ENCODE measurements at places on chromosomes 6 and 20.

- no peak for DNase-seq
Observed at GRCh38 chr6:13914351-13914750, 10.4 kb upstream of the RNF182 start.

DNA sequence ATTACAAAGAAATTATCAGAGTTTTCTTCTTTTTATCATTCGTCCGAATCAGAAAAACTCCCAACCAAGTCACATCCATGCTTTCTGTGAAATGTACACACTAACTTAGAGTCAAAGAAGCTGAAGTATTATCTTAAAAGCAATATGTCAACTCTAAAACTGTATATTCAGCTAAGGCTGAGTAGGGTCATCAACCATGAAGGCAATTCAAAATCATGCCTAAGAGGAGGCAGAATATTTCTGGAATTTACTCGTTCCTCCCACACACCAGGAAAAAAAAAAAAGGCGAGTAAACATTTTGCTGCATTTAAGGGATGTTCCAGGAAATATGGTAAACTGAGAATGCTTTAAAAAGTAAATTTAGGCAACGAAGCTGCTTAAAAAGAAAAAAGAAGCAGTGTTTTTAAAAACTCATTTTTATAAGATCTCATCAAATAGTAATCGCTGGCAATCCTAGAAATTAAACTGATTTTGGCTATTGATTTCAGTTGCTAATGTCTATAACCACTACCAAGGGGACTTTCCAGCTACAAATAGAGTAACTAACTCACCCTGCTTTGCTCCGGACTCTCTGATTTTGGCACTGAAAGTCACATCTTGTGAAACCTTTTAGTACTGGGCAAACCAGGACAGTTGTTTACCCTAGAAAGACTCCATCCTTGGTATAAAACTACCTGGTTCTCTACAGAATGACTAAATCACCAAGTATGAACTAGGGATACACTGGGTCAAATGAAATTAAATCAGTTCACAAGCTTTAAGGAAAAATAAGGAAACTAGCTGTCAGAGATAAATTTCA lies 82.8 kb downstream of the MBOAT1 start:
- DNase-seq: no peak

DNA sequence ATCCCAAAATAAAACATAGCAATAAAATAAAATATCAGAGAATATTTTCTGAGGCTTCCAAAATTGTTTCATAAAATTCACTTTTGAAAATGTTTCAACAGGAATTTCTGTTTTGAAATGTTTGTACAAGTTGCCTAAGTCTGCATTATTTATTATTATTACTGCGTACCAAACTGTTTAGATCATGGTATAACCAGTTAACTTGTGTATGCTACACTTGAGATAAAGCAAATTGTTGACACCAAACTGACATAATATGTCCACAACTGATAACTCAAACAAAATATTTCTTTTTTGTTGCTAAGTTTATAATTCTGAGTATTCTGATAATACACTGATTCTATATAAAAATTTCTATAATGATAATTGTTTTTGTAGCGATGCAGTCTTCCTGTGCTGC lies 531.8 kb upstream of the EYS start:
- no peak for DNase-seq

DNA sequence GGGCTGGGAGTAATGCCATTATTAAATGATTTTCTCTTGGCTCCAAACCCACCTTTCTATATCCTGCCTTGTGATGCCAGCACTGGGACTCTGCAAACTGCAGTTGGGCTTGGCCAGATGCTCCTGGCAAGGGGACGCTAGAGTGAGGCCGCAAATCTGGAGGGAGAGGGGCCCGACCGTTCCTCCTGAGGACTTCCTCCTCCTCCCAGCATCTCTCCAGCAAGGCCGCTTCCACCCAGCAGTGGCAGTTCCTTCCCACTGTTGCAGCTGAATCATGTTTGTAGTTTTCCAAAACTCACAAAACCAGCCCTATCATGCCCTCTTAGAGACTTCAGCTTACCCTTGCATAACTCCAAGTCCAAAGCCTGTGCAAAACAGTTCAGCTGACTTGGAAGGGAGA lies 244.4 kb downstream of the FOXA2 start:
- DNase-seq: no peak

DNA sequence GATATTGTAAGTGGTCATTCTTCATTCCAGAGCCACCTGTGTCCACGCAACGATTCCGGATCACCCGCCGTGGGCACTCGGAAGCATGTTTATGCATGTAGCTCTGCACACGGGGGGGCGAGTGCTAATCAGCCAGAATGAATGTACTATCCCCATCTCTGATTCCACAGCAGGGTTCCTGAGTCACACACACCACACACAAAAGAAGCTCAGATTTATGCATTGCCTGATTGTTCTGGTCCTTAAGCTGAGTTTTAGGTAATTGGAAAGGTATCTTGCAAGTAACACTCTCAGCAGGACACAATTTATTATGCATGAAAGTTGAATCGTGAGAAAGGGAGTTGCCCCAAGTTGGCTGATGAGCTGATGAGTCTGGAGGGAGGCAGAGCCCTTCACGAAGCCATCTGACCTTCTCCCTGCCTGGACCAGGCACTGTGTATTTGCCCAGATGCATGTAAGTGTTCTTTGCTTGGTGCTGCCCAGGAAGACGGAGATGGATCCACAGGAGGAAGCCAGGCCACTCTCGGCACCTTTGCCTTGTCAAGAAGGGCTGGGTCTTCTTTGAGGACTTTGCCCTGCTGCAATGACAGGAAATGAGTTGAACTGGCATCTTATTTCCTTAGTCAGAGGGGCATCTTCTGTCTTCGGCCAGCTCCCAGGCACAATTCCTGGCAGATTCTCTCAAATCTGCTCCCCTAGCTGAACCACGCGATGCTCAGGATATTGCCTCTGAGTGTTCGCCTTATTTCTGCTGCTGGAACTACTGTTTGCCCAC lies 141.1 kb downstream of the SYNDIG1 start:
- no peak for DNase-seq

- DNase-seq: no peak
Observed at GRCh38 chr6:53805725-53806124, 10.9 kb downstream of the LRRC1 start.

- DNase-seq: no peak
Observed at GRCh38 chr6:138196122-138196738, 22.1 kb downstream of the PBOV1 start.

GRCh38 chr6:9116026-9116425 lies 680.7 kb upstream of the SLC35B3 start:
- no peak for DNase-seq

DNA sequence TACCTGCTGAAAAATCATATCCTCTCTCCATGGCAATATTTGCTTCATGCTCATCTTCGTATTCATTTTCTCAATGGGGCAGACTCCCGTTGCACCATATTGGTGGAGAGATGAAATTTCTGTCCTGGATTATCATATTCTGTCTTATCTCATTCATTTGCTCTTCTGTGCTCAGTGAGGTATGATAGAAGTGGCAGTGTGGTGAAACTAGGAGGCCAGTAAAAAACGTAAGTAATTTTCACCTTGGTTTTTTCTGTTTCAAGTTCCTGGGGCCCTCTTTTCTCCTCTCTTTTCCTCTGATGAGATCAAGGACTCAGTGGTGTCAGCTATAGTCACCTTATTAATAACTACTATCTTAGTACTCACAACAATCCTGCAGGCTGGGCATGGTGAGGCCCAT lies 182.5 kb upstream of the HDAC2 start:
- DNase-seq: no peak

DNA sequence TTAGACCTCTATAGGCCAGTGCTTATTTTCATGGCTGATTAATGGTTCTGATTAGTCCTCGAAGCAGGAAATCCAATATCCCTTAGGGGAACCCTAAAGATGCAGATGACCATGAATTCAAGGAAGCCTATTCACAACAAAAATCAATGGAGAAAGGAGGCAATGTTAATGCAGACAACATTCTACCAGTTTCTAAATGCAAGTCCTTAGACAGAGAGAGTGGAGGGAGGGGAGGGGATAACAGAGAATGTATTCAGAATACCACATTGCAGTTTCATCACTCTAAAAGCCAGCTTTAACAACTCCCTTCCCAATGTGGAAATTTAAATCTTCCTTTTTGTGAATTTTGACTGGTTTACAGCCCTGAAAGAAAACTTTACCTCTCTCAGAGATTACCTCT lies 87.1 kb upstream of the POU3F2 start:
- DNase-seq: no peak

DNA sequence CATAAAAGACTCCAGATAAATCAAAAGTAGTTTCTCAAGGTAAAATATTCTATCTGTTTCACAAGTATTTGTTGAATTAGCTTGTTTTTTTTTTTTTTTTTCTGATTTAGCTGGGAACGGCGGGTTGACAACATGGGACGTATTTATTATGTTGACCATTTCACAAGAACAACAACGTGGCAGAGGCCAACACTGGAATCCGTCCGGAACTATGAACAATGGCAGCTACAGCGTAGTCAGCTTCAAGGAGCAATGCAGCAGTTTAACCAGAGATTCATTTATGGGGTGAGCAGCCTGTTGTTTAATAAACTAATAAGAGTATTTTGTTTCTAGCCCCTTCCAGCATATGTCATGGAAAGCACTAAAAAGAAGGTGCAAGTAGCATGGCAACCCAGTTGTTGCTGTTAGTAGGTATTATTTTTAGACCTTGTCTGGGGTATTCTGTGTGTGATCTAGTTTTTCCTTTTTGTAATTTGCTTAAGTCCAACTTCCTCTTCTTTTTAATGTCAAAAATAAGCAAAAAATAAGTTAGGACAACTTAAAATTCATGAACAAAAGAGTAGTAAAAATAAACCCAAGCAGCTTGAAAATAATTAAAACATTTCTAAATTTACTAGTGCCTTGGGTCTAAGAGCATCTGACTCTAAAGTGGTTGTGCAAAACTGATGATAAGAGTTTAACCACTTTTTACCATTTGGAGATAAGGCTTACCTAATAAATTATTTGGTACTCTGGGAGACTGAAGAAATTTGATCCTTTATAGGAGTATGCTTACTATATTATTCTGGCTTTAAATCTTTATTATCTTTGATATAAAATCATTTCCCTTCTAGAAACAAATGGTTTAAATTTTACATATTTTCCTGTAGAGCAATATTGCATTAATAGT lies 70.8 kb upstream of the DYNLRB1 start:
- no peak for DNase-seq

GRCh38 chr6:158374020-158374419 lies 61.8 kb downstream of the TULP4 start:
- no peak for DNase-seq

DNA sequence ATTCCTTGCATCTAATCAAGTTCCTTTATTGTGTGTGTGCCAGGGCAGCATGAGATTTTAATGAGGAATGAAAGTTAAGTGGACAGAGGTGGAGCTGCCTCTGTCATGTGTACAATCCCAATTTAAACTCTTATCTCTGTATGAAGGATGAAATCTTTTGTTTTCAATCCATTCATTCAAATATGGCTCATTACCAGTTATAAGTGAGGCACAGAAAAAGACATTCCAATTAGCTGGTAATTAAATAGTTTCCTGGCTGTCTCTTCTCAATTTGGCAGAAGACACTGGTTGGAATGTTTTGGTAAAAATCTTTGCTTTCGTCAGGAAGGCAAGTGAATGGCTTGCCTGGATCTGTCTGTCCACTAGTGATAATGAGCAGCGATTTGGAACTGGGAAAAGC lies 46.4 kb downstream of the CLVS2 start:
- DNase-seq: no peak

DNA sequence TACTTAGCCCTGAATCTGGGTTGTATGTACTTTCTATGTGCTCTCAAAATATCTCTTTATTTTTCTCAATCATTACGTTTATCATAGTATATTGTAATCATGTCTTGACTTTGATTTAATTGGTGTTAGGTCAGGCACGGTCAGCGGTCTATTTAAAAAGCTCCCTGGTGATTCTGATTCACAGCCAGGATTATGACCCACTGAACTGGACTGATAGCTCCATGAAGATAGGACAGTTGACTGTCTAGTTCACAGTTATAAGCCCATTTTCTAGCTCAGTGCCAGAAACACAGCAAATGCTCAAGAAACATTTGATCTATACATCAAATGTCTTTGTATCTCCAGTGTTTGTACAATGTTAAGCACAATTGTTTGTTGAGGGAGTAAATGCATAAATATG lies 111.5 kb upstream of the CCN2 start:
- DNase-seq: no peak

DNA sequence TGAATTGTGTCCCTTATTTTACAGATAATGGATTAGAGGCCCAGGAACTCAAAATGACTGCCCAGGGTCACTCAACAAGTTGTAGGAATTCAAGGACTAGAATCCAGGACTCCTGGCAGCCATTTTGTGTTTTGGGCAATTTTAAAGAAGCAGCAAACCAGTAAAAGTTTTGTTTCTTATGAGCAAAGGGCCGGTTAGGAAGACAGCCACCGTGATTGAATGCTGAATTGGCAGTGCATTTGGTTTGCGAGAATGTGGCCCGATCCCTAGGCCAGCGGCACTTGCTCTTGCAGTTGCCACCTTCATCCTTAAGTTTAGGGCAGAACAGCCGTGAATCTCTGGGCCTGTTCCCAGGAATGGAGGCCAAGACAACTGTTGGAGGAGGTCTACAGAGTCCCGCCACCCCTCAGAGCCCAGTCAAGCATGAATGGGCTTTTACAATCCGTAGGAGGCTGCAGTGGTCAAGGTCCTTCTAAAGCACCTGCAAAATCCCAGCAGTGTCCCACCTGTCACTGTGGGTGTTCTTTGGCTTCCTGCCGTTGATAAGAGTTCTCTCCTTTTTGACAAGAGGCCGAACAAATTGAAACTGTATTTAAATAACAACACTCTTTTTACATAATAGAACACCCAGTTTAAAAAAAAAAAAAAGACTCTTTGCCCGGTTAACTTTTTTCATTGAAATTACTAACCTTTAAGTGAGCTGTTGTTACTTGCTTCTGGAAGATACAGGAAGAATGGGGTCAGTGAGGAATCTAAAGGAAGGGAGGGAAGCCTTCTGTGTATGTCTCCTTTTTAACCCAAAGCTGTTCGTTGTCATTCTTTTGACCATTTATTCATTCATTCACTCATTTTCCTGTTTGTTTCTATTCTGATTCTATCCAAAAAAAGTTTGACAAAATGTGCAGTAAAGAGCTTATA lies 68.7 kb downstream of the PHACTR2 start:
- no peak for DNase-seq

DNA sequence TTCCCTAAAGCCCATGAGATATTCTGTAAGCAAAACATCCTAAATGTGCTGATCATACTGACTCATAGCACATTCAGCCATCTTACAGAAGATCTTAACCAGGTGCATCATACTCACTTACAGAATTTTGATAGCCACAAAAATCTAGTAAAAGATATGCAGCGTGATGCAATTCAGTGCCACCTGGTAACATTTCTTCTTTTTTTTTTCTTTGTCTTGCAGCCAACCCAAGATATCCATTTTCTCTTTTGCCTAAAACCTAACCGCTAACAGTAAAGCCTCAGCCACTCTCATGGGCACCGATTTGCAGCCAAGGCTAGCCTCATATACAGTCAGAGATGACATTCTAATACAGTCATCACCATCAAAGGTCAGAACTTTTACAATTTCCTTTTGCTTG lies 293.3 kb downstream of the HACE1 start:
- no peak for DNase-seq

- DNase-seq: no peak
Observed at GRCh38 chr6:52394251-52394666, 25.9 kb upstream of the EFHC1 start.

- DNase-seq: no peak
Observed at GRCh38 chr20:17866234-17867001, 102.2 kb downstream of the SNX5 start.
